Inflammatory macrophage (primary cell): ENCODE measurements at places on chromosomes 16 and 17.

DNA sequence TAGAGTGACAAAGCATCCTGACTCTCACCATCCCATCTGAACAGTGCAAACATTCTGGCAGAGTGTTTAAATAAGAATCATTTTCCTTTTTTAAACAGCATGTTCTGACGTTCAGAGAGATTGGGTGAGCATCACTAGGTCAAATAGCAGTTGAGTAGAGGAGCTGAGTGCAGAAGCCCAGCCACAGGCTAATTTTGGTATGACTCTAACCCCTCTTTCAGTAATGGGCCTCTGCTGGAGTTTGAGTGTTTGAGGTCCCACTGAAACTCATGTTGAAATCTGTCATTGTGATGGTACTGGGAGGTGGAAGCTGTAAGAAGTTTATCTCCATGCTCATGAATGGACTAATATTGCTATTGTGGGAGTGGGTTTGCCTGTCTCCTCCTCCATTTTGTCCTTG is 194.4 kb downstream of the SALL1 start:
- no peak for DNase-seq

GRCh38 chr16:14539156-14539555 is 90.9 kb downstream of the PARN start:
- no peak for DNase-seq

DNA sequence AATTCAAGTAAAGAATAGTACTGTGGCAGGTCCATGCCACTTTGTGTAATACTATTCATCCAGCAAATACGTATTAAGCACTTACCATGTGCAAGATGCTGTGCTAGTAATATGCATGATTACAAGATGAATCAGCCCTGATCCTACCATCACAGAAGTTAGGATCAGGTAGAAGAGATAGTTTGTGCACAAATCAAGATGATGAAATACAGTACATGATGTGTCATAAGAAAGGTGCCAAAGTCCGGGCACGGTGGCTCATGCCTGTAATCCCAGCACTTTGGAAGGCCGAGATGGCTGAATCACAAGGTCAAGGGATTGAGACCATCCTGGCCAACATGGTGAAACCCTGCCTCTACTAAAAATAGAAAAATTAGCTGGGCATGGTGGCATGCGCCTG is 10.9 kb downstream of the COG4 start:
- no peak for DNase-seq

DNA sequence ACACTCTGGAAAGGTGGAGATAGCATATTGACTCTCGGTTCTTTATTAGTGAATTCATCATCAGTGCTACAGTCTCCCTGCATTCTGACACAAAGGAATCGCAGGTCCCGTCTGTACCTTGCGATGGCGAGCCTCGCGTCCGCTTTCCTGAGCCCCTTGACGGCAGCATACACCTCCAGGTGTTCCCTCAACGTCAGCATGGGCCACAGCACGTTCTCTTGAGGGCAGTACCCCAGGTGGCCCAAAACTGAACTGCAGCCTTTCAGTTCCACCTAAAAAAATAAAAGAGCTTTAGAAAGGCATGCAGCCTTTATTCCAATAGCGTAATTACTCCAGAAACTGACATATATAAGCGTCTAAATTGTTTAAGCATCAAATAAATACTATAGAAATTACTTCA is 24.2 kb upstream of the ABCA9 start:
- DNase-seq, result no peak

DNA sequence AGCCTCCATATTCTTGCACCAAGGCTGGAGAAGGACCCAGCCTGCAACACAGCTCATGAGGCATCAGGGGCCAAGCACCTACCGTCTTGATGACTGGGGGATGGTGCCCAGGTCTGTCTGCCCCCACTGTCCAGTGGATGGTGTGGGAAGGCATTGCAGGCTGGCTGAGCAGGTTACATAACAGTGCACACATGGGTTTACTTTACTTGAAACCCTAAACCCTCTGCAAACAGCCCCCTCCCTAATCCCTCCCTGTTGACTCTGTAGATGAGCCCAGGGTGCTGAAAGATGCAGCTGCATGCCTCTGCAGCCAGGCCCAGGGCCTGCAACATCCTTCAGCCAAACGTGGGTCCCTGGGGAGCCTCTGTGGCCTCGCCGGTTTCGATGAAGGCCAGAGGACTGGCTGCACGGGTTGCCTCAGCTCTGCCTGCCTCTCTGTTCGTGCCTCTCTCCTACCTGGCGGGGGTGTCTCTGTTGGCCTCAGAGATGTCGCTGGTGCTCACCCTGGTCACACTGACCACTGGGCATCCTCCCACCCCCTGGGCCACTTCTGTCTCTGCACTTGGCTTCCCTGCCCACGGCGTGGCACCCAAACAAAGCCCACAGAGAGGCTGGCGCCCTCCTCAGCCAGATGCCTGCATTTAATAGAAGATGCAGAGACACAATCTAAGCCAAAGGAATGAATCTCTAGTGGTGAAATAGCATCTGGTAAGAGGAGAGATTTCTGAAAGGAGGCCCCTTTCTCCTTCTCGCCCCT is 95.1 kb downstream of the METRNL start:
- no peak for DNase-seq

GRCh38 chr16:35173295-35173694 is 1713.9 kb downstream of the TP53TG3F start:
- no peak for DNase-seq

DNA sequence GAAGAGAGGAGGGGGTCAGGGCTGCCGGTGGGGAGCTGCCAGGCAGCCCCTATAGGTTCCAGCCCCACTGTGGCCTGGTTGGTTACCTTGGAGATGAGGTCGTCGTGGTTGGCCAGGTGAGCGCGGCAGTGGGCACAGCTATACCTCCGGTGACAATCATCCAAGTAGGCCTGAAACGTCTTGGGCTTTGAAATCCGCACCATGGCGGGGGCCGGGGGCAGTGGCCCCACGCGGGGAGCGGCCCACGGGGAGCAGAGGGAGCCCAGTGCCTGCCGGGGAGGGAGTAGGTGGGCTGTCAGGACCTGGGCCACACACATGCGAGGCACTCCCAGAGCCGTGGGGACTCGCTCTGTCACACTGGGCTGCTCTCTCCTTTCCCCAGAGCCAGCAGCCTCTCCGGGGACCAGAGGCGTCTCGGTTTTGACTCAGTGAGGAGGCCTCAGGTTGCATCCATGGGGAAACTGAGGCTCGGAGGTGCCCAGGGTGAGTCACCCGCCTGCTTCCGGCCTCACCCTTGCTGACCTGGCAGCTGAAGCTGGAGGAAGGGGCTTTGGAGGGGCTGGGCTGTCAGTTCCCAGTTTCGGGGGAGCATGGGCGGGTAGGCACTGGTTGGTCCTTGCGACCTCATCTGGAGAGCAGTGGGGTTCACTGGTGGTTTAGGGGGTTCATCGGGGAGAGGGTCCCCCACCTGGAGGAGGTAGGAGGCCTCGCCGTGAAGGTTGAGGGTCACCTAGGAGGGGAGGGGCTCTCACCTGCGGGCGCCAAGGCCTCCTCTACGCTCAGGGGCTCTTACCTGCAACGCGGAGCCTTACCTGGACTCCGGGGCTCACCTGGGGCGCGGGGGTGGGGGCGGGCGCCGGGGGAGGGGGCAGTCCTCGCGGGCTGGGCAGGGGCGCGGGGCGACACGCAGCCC is 591 bp downstream of the YPEL3 start:
- no peak for DNase-seq

GRCh38 chr17:1227917-1228780 is 42.1 kb upstream of the BHLHA9 start:
- peak; percentile 45 for DNase-seq

DNA sequence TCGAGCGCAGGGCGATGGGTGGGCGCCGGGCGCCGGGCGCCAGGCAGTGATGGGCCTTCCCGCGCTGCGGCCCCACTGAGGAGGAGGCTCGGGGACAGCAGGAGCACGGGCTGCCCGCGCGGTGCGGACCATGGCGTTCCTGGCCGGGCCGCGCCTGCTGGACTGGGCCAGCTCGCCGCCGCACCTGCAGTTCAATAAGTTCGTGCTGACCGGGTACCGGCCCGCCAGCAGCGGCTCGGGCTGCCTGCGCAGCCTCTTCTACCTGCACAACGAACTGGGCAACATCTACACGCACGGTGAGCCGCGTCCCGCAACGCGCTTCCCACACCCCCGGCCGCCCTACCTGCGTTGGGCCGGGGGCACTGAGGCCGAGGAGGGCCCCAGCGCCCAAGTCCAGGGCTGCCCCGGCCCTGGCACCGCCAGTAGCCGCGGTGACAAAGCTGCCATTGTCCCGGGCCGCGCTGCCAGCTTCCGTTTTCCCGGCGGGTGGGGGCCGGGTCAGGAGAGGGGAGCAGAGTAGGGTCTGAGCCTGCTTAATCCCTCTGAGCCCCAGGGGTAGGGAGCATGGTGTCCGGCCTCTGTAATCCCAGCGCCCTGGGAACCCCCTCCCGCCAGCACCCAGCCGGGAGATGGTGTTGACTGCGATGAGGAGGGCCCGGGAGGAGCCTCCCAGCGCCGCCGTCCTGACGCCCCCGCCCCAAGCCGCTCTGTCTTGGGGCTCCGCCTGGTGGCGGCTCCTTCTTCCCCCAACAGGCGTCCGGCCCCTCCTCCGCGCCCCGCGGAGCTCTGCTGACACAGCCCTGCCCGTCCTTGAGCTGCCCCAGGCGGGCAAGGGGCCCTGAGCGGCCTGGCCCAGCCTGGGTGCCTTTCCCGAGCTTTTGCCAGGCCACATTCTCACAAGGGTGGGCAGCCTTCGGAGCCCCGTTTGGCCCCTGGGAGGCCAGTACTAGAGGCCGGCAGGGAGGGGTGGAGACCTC is 685 bp downstream of the PAQR4 start:
- DNase-seq, result peak; percentile 78

- no peak for DNase-seq
Observed at GRCh38 chr16:70730031-70730430, 44.2 kb upstream of the MTSS2 start.

DNA sequence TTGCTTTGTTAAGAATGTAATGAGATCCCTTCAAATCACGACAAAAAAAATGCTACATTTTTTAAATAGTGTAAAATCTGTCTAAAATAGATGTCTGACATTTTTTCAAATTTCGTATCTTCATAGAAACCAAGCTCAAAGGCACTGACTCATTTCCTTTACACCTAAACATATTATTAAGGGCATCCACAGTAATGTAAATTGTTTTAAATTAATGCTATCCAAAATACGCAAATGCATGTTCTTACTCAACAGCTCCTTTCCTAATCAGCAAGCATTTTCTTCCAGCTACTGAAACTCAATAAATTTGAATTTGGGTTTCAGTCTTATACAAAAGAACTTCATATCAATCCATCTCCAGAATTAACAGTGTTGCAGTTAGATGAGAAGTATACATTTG is 4.3 kb downstream of the C16orf87 start:
- DNase-seq, result no peak

DNA sequence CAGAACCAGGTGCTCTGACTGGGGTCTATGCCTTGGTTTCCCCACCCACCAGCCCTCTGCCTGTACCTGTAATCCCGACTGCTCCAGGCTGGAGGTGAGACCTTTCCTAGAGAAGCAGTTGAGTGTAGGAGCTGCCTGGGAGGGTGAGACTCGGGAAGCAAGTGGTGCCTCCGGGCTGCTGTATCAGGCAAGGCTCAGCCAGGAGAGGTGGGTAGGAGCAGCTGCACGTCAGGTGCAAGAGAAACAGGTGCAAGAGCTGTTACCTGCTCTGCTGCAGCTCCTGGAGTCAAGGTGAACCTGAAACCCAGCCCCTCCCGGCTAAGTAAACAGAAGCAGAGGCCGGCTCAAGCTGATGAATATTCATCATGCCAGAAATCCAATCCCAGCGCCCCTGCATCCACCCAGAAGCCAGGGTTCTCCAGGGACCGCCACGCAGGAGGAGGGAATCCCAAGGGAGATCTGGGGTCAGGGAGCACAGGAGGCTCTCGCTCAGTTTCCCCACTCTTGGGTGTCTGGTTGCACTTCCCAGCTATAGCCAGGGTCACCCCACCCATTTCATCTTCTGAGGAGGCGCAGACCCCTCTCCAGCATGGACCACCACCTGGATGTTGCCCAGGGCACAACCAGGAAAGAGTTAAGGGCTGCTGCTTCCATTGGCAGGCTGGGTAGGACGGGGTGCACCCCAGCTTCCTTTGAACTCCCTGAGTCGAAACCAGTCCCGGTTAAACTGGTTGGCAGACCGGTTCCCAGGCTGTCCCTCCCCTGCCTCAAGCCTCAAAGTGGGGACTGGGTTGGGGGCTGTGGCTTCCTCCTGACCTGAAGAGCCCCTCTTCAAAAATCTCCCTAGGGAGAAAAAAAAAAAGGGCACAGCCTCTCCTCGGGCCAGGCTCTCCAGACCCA is at the start of gene PRR15L:
Gene PRR15L (minus strand): TSS at position 293 of the 900 bp plus-strand sequence. CDS start 4,649 bp downstream, outside the sequence.
- no peak for DNase-seq

- no peak for DNase-seq
Observed at GRCh38 chr17:19644493-19645210, 3.9 kb upstream of the ALDH3A2 start.

GRCh38 chr17:75808905-75809621 is 24.5 kb downstream of the UNK start:
- DNase-seq, result no peak

DNA sequence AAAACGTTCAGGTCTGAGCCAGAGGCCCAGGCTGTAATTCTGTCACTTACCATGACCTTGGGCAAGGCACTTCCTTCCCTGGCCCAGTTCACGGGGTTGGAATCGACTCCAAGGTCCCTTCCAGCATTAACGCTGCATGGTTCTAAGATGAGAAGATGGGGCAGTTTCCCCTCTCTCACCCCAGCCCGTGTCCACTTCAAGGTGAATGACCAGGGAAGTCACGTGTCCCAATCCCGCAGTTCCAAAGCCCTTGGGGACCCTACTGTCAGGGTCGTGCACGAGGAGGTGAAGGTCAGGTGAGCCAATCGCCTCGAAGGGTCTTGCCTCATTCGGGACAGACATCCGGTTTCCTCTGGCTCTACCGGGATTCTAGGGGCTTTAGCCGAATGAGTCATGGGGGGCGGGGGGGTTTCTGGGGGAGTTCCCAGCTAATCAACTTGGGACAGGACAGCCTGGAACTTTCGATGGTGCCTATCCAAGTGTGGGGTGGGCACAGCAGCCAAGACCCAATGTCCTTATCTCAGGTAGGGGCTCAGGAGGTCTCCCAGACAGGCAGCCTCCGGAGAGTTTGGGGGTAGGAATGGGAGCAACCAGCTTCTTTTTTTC is 762 bp upstream of the CSF3 start:
- DNase-seq, result no peak

DNA sequence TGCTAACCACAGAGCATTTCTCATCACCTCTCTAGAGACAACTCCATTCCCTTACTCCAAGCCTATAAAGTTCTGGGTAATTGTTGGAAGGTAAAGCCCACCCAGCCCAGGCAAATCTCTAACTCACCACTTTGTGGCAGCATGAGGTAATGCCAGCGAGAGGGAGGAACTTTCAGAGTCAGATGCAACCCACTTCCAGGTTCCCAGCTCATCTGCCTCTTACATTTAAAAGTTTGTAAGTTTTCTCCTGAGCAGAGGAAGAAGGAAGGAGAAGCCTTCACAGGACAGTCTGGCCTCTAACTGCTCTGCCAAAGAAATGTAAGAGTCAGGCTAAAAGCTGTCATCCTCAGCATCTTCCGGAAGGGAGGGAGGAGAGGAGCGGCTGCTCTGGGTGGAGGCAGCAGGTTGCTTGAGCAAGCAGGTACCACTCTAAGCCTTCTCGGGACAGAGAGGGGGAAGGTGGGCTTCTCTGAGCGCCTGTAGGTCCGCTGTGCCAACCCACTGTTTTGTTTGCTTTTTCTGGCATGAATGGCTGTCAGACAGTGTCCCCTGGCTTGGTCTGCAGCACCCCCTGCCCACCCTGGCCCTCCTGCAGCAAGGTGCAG is 1.0 kb downstream of the ZNF319 start:
- DNase-seq, result peak; percentile 54
